ENCODE measurements at places on chromosomes 5 and 9.

DNA sequence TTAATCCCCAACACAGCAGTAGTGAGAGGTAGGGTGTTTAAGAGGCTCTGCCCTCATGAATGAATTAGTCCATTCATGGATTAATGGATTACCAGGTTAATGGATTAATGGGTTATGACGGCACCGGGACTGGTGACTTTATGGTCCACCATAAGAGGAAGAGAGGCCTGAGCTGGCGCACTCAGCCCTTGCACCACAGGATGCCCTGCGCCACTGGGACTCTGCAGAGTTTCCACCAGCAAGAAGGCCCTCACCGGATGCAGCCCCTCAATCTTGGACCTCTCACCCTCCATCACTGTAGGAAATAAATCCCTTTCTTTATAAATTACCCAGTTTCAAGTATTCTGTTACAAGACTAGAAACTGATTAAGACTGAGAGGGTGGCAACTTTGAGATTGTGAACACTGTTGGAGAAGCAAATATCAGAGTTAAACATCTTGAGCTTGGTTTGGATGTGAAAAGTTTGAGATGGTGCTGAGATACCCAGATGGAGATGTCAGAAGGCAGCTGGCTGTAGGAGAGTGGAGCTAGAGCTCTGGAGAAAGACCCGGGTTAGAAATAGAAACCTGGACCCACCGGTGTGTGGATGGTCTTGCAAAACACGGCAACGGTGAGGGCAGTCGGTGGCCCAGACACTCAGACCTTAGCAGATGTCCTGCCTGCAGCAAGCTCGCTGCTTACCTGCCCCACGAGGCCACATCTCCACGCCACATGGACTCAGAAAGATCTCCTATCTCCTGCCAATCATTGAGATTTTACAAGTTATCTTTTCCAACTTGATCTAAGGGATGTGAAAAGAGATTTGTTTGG is 98.8 kb downstream of the HSD17B3 start:
- no peak for DNase-seq

DNA sequence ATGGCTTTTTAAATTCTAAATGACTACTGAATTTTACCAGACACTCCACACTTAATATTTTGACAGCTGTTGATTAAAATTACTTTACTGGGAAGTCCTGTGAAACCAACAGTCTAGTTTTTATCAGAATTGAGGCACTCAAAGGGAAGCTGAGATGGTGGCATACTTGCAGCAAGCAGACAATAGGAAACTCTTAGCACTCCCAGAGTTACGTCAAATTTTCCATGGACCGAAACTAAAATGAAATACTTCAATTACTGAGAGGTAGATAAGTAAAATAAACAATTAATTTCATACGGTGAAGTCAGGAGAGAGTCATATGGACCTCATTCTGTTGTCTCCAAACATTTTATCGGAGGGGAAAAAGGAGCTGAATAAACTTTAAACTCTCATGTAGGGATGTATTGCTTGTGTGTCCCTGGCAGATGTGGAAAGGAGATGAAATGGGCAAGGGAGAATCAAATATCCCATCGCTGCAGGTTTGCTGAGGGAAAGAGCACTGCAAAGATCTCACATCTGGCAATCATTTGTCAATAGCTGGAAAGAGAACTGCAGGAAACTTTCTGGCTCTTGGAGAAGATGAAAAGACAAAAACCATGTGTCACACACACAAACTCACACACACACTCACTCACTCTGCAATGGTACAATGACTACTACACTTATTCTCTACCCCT is 189.4 kb downstream of the BNC2 start:
- DNase-seq: no peak

DNA sequence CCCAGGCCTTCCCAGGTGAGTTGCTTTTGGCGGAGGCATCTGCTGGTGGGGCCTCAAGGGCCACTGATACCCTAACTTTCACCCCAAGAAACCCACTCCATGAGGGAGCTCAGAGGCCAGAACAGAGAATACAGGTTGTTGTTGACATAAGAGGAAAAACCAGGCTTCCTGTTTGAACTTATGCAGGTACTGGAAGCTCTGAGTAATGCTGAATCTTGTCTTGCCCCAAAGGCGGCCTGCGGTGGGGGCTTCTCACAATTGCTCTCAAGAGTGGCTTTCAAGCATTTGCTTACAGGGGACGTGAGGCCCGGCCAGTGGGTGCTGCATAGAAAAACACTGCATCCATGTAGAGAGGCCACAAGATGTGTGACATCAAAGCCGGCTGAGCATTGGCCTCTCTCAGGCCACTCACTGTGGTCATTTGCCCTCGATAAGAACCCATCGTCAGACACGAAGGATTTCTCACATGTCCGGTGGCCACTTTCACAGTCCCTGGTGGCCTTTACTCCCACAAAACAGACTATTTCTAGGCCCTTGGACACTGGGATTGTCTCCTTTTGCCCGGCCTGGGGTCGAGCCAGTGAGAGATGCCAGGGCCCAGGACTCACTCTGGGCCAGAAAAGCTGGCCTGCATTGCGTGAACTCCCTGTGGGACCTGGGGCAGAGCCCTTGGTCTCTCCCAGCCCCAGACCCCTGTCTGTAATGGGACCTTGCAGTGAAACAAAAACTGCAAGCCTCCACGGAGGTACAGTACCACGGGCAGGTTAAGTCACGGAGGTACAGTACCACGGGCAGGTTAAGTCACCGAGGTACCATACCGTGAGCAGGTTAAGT is 34.5 kb upstream of the TCF7 start:
- DNase-seq: peak; percentile 76

- no peak for DNase-seq
Observed at GRCh38 chr9:133603135-133603927, 5.9 kb downstream of the FAM163B start.

DNA sequence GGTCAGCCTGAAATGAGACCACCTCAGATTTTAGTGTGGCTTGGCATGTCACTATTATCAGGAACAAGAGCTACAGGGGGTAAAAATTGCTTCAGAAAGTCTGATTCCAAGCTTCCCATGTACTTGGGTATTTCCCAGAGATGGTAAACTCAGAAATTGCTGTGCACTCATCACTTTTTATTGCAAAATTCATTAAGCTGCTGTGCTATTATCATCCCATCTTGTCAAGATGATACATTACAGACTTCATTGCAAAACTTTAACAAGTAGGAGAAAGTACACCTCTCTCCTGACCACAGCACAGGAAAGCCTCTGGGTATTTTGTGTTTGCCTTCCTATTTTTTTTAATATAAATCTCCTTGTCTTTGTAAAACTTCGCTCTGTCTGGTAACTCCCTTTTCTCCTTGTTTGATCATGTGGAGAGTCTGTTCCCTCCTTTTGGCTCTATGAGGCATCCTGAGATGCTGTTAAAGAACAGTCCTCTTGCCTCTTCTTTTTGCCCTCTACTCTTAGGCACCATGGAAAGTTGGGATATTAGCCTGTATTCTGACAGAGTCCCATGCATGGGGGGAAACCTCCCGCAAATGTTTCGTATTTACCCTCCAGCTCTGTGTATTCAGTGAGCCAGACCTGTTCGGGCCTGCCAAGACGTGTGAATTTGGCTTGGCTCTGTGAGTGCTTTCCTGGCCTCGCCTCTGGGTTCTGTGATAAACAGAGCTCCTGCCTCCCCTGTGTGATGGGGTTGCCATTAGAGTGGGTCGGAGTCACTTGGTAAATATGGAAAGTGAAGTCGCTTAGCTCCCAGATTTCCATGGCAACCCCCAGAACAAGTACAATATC is 260.7 kb downstream of the NR3C1 start:
- no peak for DNase-seq

GRCh38 chr9:130239741-130240241 is 25.8 kb upstream of the HMCN2 start:
- DNase-seq: peak; percentile 20

- DNase-seq: no peak
Observed at GRCh38 chr9:113648048-113648447, 184.5 kb downstream of the RGS3 start.

DNA sequence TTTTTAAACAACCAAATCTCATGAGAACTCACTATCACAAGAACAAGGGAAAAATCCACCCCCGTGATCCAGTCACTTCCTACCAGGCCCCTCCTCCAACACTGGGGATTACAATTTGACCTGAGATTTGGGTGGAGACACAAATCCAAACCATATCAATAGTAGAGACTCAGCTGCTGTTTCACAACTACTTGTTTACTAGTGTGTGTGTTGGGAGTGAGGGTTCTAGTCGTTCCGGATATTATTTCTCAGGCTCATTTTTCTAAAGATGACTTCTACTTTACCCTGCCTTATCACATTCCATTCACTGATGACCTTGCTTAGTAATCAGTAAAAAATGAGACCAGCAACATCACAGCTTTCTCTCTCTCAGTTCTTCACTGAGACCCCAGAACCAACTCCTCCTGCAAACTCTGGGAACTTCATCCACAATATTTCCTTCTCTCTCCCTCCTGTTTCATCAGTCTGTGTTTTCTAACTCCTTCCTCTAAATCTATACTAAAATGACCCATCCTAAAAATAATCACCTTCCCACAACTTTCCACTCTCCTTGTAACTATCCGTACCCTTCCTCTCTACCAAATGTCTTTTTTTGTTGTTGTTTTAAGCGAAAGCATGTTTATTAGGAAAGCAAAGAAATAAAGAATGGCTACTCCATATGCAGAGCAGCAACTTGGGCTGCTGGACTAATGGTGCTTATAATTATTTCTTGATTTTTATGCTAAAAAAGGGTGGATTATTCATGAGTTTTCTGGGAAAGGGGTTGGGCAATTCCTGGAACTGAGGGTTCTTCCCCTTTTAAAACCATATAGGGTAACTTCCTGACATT is 121.5 kb upstream of the SPRY4 start:
- DNase-seq: no peak

DNA sequence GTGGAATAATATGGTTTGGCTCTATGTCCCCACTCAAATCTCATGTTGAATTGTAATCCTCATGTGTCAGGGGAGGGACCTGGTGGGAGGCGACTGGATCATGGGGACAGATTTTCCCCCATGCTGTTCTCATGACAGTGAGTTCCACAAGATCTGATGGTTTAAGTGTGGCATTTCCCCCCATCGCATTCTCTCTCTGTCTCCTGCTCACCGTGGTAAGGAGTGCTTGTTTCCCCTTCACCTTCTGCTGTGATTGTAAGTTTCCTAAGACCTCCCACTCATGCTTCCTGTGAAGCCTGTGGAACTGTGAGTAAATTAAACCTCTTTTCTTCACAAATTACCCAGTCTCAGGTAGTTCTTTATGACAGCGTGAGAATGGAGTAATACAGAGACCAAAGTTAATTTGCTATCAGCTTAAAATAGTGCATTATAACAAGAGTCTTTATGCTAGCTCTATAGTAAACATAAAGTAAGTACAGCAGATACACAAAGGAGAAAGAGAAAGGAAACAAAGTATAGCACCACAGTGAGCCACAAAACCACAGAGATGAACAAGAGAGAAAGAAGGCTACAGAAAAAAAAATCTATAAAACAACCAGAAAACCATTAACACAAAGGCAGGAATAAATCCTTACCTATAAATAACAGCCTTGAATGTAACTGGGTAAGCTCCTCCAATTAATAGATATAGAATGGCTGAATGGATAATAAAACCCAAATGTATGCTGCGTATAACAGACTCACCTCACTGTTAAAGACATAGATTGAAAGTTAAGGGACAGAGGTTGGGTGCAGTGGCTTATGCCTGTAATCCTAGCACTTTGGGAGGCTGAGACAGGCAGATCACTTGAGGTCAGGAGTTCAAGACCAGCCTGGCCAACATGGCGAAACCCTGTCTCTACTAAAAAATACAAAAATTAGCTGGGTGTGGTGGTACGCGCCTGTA is 39.7 kb downstream of the RAPGEF6 start:
- DNase-seq: peak; percentile 38

DNA sequence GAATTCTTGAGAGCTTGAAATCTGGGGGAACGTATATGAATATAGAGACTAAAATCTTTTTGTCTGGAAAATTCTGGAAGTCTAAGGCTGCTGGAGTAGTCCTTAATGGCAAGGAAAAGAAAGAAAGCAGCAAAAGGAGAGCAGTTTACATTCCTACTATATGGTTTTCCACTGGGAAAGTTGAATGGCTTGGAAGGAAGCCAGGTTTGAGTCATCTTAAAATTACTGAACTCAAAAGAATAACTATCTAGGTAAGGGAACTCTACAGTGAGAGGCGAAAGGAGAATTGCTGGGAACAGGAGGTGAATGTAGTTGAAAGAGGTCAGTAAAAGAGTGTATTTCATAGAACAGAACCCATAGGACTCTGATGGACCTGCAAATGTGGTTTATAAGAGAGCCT is 258.1 kb upstream of the EDIL3 start:
- no peak for DNase-seq

- no peak for DNase-seq
Observed at GRCh38 chr9:135609366-135609955, 29.9 kb downstream of the GLT6D1 start.

DNA sequence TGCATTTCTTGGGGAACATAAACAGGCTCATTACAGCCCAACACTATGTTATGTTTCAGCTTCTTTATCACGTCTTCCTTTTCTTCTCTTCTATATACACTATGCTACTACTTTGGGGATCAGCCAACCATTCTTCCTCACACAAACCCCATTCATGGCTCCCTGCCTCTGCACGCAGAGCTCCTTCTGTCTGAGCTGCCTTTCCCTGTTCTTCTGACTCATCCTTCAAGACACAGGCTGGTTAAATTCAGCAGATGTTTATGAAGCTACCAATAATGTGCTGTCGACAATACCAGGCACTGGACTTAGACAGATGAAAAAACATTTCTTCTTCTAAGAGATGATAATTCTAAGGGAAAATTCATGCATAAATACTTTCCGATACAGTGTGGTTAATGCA is 102.5 kb upstream of the TXNDC8 start:
- DNase-seq: no peak

- DNase-seq: no peak
Observed at GRCh38 chr5:59831326-59832010, 62.1 kb downstream of the PDE4D start.

DNA sequence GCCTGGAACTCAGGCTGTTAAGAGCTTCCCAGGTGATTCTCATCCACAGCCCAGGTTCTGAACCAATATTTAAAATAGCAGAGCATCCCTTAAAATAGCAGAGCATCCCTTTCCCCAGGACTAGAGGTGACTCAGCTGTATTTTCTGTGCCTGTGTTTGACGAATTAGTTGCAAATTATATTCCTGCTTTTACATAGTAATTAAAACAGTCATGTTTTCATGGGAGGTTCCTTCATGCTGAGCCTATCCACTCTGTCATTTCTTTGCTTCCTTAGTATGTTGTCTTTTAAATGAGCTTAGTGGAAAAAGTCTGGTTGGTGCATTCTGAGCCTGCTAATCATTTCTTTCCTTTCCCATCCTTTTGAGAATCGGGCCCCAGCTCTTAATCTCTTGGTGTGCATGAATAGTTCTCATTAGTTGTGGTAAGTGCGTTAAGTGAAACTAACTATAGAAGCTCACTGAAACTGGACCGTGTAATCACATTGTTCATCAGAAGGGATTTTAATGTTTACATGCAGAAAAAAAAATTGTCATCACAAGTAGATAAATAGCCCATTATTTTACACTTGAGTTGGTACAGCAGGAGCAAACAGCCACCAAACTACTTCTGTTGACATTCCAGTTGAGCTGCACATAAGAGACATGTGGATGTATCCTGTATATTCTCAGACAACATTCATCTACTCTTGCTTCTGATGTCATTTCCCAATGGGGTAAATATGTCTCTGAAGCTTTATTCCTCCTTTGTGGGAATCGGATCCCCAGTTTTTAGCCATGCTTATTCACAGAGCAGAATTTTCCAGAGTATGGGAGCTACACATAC is 596.9 kb upstream of the WWC1 start:
- no peak for DNase-seq

GRCh38 chr9:94899464-94900221 is 173.1 kb downstream of the AOPEP start:
- DNase-seq: no peak
